ENCODE measurements at places on chromosomes 1 and 21.

DNA sequence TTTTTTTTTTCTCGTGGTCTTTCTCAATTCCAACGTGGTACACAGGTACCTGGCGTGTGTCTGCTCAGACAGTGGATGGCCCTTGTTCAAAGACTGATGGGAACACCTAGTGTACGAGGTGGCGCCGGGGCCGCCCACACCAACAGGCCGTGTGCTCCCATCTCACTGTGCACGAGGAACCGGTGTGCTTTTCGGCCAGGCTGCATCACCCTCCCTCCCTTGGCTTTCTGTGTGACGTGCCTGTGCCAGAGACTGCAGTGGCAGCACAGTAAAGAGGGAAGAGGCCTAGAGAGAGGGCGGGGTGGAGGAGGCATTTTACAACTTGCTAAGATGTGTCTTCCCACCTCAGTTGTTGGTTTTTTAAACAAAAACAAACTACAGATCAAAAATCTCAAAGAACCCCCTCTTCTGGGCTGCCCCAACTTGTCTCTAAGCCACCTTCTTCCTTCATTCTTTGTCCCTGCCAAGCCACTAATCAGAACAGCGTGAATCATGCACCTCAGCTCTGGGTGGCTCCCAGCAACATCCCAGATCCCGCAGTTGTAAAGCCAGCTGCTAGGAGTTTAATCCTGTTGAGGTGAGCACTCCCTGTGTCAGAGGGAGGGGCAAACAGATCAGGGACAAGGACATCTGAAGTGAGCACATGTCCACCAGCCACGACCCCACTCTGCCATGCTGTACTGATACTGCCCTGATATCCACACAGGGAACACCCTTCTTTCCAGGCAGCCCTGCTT lies 20.7 kb downstream of the IRF2BP2 start:
- no peak for DNase-seq

DNA sequence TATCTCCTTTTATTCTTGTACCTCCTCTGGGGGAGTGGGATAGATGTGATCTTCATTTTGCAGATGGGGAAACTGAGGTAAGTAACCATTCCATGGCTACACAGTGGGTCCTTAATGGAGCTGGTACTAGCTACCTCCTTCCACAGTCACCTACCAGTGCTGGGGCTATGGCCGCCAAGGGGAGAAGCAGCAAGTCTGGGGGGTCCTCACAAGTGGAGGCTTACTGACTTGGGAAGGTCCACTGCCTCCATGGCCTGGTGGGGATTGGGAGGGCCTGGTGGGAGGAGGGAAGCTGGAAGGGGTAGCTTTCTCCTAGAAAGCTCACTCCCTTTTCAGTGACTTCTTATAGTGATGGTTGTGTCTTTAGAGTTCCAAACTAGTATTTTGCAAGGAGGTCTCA lies 5.9 kb upstream of the FOXO6 start:
- DNase-seq = no peak

DNA sequence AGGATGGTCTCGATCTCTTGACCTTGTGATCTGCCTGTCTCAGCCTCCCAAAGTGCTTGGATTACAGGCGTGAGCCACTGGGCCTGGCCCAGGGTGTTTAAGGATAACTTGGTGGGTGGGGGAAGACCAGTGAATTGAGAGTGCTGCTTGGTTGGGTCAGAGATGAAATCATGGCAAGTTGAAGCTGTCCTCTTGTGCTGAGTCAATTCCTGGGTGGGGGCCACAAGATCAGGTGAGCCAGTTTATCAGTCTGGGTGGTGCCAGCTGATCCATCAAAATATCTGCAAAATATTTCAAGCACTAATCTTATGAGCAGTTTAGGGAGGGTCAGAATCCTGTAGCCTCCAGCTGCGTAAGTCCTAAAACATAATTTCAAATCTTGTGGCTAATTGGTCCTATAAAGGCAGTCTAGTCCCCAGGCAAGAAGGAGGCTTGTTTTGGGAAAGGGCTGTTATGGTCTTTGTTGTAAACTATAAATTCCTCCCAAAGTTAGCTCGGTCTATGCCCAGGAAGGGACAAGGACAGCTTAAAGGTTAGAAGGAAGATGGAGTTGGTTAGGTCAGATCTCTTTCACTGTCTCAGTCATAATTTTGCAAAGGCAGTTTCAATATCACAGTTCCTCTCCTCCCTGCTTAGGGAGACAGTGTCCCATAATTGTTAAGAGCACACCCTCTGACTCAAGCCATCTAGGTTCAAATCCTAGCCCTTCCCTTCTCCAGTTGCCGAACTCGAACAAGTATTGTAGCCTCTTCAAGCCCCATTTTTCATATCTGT lies 66.8 kb upstream of the BACH1 start:
- no peak for DNase-seq

DNA sequence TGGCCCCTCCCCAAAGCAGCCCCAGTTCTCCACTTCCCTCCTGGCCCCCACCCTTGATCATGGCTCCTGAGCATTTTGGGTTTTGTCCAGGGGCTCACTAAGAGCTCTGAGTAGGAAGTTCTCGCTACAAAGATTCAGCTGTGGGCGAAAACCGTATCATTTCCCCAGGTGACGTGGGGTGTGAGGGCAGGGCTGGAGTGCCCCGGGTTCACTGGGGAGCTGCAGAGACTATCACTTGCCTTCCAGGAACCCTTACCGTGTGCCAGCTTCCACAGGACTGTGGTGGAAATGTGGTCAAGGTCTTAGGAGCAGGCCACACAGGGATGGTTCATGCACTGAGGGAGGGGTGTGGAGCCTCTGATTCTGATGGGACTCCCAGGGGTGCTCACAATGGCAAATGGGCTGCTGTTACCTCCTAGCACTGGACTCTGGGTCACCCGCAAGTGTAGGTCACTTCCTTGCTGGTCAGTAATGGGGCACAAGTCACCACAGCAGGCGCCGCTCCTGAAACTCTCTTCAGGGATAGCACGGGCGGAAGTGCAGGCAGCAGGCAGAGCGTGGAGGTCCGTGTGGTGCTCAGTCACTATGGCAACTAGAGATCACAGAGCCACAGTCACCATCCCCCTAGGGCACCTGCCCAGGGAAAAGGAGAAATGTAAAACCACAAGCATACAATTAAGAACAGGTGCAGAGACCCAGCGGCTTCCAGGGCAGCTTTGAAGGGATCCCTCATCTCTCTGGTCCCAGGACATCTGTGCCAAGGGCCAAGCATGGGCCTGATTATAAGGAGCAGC lies 35.4 kb downstream of the RSPH1 start:
- DNase-seq = no peak

- DNase-seq = no peak
Observed at GRCh38 chr1:167997037-167997575, 60.2 kb upstream of the MPC2 start.

DNA sequence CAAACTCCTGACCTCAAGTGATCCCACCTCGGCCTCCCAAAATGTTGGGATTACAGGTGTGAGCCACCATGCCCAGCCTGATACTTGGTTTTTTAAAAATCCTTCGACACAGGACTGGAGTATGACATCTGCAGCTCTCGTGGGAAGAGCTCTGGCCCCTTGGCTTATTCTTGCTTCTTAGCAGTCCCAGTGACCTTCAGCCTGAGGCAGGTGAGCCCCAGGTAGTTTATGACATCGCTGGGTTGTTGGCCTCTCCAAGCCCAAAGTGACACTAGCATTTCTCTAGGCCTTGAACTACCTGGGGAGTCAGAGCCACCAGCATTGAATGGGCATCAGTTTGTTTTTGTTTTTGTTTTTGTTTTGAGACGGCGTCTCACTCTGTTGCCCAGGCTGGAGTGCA lies 15.9 kb upstream of the IFNGR2 start:
- DNase-seq = no peak

DNA sequence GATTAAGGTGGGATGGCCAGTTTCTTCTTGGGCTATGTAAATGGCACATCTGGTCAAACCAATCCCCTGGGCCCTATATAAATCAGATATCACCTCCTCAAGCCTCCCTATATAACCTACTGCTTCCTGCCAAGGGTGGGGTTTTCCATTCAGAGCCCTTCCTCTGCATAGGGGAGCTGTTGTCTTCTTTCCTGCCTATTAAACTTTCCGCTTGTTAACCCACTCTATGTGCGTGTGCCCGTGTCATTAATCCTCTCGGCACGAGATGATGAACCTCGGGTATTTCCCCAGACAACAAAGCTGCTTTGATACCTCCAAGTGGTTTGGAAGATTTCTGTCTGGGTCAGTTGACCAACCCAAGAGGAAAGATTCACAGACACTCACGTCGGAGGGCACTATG lies 19.3 kb upstream of the SERTAD4 start:
- DNase-seq = no peak

DNA sequence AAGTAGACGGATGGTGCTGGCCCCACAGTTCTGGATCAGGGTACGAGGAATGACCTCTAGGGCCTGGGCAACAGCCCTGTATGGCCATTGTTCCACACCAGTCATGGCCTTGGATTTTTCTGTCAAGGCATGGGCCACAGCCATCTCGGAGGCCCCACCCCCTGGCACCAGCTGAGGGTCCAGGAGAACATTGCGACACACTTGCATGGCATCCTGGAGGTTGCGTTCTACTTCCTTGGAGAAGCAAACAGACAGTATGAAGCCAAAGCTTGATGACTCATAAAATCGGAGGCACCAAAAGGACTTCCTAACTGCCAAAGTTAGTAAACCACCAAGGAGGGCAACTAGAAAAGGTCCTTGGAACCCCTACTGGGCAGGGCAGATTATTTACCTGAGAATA lies 11.9 kb upstream of the VHLL start:
- DNase-seq = no peak

- DNase-seq = no peak
Observed at GRCh38 chr21:15422783-15423182, 307.0 kb upstream of the USP25 start.

All from stimulated activated CD8-positive, alpha-beta memory T cell treated with anti-CD3 and anti-CD28 coated beads, Interleukin-2, amount 100 ng/mL, for 1 hour (primary cell).